Ovary (tissue), 10 donors: ENCODE measurements at places on chromosomes 7 and 10. TPM values are rescaled to one million over a fixed set of nuclear protein-coding genes. Genes with fewer than 3 reads are reported as not detected.

GRCh38 chr7:151661587-151661986 lies 141.9 kb upstream of the RHEB start:
- DNase-seq = no peak
- no peak overlapping the region for H3K27ac ChIP-seq
- H3K36me3 ChIP-seq = no peaks in the 10 kb centered on the region
- H3K4me3 ChIP-seq = no peak overlapping the region
- H3K27me3 ChIP-seq = no peaks in the 10 kb centered on the region

- H3K4me1 ChIP-seq = peaks cover 1% of the 10 kb centered on the region
- H3K27me3 ChIP-seq = no peaks in the 10 kb centered on the region
- no peaks in the 10 kb centered on the region for H3K36me3 ChIP-seq
- no peak for DNase-seq
Measured at GRCh38 chr7:30323006-30323355, 38.6 kb downstream of the ZNRF2 start.

GRCh38 chr10:133199992-133200611 lies 29.9 kb upstream of the UTF1 start:
- no peaks in the 10 kb centered on the region for H3K36me3 ChIP-seq
- H3K27me3 ChIP-seq = no peaks in the 10 kb centered on the region
- no peak overlapping the region for H3K4me3 ChIP-seq
- no peak for DNase-seq
- no peaks in the 10 kb centered on the region for H3K4me1 ChIP-seq
- no peak overlapping the region for H3K27ac ChIP-seq

Gene PON3
- 15.7 TPM for total RNA-seq

Gene RARRES2
- total RNA-seq = 619 TPM
